ENCODE measurements at places on chromosomes 7 and 10.

- no peak for DNase-seq
Measured at GRCh38 chr10:15847481-15847880, 12.8 kb downstream of the MINDY3 start.

GRCh38 chr7:107186240-107186639 is 17.4 kb downstream of the HBP1 start:
- no peak for DNase-seq

- no peak for DNase-seq
Measured at GRCh38 chr10:2744547-2745200, 322.7 kb upstream of the PFKP start.

- no peak for DNase-seq
Measured at GRCh38 chr7:46349490-46349889, 428.4 kb upstream of the IGFBP3 start.

DNA sequence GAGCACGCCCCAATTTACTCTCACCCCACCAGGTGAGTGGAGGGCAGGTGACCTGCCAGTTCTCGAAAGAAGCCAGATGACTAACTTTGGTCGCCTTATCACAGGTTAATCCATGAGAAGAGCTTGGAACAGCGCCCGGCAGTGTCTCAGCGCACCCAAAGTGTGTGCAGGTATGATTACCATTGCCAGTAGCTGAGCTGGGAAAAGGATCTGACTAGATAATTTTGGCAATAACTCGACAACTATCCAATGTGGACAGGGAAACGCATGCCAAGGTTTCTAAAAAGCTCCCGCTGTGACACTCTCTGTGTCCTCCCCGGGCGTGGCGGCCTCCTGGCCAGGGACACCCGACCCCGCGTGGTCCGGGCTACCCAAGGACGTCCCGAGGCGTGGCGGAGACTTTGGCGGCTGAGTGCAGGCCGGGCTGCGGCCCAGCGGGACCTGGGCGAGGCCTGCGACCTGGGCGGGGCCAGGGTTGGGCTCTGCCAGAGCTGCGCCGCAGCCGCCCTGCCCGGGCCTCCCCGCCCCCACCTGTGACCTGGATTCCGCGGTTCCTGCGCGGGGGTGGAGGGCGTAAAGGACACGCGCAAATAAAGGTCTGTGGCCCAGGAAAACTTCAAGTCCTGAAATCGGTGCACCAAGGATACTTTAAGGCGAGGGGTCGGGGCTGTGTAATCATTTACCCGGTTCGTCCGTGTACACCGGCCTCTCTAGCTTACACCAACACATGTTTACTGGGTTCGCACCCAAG is 13.7 kb upstream of the WAPL start:
- no peak for DNase-seq

GRCh38 chr10:79196470-79197461 is 128.0 kb downstream of the ZMIZ1 start:
- DNase-seq: no peak

- DNase-seq: no peak
Measured at GRCh38 chr10:121998462-121998861, 9.5 kb downstream of the TACC2 start.

- DNase-seq: no peak
Measured at GRCh38 chr7:98228801-98229200, 17.6 kb downstream of the BHLHA15 start.

DNA sequence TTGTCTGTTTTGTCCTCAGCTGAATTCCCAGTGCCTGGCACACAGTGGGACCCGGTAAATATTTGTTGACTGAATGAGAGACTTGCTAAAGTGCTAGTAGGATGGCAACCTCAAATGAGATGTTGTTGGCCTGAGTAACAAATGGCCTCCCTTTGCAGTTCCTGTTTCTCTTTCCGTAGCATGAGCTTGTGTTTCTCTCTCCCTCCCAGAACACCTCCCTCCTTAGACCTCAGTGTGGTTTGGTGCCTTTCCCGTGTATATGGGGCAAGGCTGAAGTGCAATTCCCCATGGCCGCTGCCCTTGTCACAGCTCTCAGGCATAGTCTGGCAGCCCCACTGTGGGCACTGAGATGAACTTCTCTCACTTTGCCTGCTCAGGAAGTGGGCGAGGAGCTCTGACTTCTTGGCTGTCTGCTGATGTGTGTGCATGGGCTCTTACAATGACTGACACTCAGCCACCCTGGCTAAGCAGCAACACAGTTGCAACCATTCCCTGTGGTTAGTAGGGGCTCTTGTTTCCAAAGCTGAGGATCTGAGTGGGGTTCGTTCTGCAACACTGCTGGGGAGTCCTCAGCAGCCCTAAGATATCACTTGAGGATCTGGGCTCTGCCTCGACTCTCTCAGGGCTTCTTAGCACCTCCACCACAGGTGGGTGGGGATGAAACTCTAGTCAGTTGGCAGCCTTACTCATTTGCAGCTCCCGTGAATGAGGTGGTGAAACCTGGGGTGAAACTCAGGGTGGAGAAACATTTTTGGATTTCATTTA is 136.1 kb downstream of the ICA1 start:
- no peak for DNase-seq

Data from AG09319 (cell line).